ENCODE measurements at places on chromosomes 2 and 18.

DNA sequence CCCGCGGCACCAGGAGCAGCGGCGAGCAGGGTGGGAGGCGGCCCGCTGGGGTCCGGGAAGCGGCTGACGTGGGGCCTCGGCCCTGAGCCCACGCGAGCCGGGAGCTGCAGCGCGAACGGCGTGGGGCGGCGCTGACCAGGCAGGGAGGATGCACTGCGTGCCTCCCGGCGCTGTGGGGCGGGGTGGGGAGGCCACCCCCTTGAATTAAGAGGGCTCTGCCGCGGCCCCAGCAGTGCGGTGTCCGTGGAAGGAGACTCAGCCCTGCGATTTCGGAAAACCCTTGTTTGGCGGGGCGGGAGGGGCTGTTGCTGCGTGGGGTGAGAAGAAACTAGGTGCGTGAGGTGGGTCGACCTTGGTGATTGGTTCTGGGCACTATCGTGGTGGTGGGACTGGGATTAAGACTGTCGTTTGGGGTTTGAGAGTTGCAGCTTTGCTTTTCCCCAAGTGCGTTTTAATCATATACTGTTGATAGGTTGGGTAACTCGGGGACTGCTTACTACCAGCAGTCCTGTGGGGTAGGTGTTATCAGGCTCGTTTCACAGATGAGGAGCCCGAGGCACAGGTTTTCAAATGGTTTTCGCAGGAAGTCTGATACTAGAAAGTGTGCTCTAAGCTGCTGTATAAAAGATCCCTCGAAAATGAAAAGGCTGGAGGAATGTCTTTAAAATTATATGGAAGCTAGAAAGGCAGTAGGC, 722 bp downstream of the ACSL3 start:
- peak; percentile 7 for DNase-seq

DNA sequence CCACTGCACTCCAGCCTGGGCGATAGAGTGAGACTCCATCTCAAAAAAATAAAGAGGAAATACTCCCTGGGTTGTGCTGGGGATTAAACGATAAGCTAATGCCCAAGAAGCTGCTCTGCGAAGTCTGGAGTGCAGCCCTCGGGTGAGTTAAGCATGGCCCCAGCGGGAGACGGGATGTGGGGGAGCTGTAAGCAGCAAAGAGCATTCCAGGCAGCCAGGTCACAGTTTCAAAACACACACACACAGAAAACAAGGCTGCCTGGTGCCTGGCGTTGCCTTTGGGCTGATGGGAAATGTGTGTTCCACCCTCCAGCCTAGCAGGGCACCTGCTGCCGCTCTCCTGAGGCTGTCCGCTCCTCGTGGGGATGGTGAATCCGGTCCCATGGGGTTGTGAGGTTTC, 24.1 kb downstream of the ODC1 start:
- DNase-seq = no peak

DNA sequence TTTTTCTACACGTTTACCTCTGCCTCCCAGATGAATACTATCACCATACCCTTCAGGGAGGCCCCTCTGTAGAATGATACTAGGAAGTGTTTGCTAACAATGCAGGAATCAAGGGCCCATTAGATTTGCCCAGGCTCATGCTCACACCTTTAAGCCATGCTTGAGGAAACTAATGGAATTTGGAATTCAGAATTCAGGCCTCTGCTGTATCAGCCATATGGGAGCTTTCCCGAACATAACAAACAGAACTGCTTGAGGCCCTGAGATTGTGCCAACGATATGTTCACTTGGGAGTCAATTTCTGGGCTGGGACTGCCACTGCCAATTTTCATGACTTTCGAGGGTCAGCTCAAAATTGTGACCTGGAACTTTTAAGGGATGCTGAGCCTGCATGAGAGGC, 282.5 kb downstream of the CLIP4 start:
- no peak for DNase-seq

DNA sequence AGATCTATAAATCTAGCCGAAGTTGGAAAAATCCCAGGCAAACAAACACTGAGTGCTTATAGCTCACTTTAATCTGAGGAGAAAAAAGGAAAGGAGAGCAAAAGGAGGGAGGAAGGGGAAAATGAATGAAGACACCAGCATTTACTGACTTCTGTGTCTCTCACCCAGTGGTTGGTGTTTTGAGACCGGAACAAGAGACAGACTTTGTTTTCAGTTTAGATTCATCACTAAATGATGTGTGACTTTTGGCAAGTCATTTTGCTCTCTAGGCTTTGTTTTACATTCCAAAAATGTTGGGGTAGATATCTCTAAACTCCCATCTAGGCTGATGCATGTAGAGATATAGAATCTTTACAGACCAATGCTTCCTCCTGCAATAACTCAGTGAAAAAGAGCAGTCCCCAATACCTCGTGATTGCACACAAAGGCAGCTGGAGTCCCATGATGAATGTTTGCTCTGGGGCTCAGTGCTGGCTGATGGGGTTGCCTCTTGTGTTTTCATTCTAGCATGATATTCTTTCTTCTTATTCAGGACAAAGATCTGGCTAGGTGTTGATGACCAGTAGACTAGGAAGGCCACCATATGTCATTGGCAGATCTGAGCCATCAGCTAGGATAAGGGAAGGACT, 51.4 kb downstream of the TRIB2 start:
- no peak for DNase-seq

DNA sequence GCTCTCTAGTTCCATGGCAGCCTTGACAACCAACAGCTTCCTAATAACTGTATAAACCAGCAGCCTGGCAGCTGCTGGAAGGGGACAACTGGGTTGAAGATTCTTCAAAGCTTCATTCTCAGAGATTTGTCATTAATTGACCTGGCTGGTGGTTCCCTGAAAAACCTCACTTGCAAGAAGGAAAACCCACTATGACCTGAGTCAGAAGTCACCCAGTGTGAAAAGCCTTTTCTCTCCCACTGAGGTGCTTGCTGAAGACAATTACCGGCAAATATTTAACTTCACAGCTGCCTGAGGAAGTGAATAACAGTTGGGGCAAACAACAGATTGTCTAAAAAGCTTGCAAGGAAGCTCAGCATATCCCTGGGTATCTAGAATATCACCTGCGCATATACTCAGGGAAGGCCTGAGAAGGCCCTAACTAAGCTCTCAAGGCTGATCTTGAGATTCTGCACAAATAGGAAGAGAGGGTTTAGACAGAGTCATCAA, 49.9 kb downstream of the CRACDL start:
- DNase-seq = no peak

DNA sequence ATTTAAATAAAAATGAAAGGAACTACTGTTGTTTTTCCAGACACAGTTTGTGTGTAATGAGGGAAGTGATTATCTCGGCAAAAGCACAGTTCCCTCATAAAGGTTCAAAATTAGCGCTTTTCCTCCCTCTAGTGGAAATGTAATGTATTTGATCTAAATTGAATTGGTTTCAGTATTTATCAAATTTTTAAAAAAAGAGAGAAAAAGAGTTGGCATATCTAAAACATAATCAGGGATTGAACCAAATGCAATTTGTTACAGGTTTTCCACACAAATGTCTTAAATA, 37.5 kb downstream of the CMPK2 start:
- DNase-seq = no peak

GRCh38 chr2:127771756-127772155, 39.2 kb downstream of the WDR33 start:
- DNase-seq = no peak

DNA sequence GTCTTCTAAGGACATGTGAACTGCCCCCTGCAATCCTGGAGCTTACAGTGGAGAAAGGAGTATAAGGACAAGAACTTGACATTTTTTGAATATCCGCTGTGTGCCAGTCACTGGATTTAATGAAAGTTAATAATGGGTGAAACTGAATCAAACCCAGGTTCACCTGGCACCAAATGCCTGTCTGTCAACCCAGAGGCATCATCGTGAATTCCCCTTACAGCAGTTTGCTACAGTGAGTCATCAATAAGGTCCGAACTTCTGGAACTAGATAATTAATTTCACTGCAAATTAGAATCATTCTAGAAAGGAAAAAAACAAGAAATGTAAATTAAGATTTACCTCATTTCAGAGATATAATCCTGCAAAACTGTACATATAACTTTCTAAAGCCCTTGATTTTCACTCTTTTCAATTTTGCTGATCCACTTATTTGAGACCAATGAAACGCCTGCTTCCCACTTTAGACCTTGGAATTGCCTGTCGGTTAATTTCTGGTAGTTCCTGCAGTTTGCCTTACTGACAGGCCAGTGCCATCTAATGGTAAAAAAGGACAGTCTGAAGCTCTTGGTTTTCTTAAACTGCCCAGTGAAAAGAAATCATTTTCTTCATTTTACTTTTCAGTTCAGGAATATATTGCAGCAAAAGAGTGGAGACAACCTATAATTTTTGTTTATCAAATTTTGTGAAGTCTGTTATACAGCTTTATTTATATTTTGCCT, 8.2 kb downstream of the DSG2 start:
- DNase-seq = no peak

DNA sequence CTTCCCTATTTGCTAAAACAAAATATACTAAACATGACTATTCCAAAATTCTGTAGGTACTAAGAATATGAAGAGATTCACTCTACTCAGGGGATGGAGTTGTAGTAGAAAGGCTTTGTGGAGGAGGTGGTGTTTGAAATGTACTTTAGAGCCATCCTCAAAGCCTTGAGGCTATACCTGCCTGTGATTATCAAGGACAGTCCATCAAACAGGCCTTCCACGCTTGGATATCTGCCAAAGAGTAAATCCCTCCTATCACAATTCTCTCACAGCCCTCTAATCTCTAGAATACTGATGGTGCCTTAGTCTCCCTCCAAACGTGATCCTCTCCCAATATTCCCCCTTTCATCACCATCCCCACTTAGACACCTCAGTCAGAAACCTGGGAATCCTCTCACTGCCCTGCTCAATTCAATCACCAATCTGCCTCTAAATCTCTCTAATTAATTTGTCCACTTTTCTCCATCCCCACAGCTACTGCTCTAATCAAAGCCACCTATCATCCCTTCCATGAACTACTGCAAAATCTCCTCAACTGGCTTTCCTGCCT, 13.1 kb downstream of the SOS1 start:
- no peak for DNase-seq

GRCh38 chr2:235949567-235950472, 218.4 kb downstream of the GBX2 start:
- DNase-seq = no peak

DNA sequence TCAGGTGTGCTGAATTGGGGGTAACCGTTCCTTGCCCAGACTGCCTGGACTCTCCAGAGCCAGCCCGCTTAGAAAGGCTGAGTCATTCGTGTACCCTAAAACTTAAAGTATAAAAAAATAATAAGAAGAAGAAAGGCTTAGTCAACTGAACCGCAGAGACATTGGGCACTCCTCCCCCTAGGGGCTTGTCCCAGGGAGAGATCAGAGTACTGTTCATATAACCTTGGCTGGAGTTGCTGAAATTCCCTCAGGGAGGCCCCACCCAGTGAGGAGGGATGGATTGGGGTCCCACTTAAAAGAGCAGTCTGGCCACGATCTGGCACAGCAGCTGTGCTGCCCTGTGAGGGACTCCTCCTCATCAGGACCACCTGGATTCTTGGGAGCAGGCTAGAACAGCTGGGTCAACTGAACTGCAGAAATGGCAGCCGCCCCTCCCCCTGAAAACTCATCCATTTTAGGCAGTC, 37.2 kb downstream of the ANKRD12 start:
- DNase-seq = no peak
